Small intestine (tissue), 16 donors: ENCODE measurements at places on chromosomes 3 and 15. TPM values are rescaled to one million over a fixed set of nuclear protein-coding genes. Genes with fewer than 3 reads are reported as not detected.

Gene PAQR5
- 0.45 TPM for polyA plus RNA-seq

Gene HTR3E
- 1.8 TPM for polyA plus RNA-seq

Gene C3orf49
- polyA plus RNA-seq: not detected

Gene TTC14
- polyA plus RNA-seq: 4.3 TPM

Gene CCR2
- not detected for polyA plus RNA-seq

Gene PLD1
- polyA plus RNA-seq: 99.1 TPM

Gene WDR93
- polyA plus RNA-seq: 0.19 TPM

Gene ZPLD1
- not detected for polyA plus RNA-seq

Gene GPR149
- not detected for polyA plus RNA-seq

Gene RNU5B-1
- polyA plus RNA-seq: not detected
